ENCODE measurements at places on chromosomes 4 and X.

- DNase-seq = no peak
These were observed 17.3 kb upstream of the BCORL1 start for GRCh38 chrX:129965166-129965565.

GRCh38 chr4:25712611-25713010 is 57.0 kb downstream of the SLC34A2 start:
- DNase-seq = no peak

DNA sequence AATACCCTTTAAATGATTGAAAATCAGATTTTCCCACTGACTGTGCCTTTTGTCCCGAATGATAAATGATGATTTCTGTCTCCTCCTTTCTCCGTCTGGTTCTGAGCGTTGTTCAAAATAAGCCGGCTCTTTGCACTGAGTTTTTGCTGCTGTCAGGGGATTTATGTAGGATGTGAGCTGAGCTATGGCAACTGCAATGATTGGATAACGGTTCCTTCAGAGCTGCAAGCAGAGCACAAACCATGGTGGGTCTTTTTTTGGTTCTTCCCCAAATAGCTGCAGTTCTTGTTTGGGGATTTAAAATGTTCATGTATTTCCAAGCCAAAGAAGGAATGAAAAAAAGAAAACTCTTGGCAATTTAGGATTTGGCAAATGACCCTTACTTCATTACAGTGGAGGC is 124.5 kb upstream of the CASK start:
- no peak for DNase-seq

GRCh38 chr4:156528216-156528615 is 443.4 kb downstream of the PDGFC start:
- no peak for DNase-seq

DNA sequence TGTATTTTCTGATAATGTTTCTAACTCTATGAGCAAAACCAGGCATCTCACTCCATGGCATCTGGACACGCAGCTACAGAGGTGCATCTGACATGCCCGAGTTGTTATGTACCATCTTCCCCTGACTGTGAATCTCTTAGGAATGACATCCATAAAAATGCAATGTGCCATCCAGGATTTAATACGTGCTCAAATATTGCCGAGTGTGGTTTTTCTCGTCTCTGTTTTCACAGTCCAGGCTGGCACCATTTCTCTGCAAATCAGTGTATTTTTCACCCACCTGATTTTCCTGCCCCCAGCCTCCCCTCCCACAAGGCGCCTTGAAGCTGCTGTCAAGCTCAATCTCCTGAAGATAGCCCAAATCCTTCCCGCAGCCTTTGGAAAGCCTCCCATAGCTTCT is 154.6 kb downstream of the DHRSX start:
- no peak for DNase-seq

GRCh38 chrX:68832516-68833447 is 4.0 kb downstream of the EFNB1 start:
- DNase-seq = no peak

- DNase-seq = no peak
These were observed 205.4 kb downstream of the SHROOM3 start for GRCh38 chr4:76640353-76640910.

- DNase-seq = no peak
These were observed 14.0 kb downstream of the DSPP start for GRCh38 chr4:87622303-87622702.

GRCh38 chr4:185587427-185588161 is 52.3 kb upstream of the PDLIM3 start:
- no peak for DNase-seq

- no peak for DNase-seq
These were observed 1597.1 kb downstream of the ADGRL3 start for GRCh38 chr4:62797221-62797620.

DNA sequence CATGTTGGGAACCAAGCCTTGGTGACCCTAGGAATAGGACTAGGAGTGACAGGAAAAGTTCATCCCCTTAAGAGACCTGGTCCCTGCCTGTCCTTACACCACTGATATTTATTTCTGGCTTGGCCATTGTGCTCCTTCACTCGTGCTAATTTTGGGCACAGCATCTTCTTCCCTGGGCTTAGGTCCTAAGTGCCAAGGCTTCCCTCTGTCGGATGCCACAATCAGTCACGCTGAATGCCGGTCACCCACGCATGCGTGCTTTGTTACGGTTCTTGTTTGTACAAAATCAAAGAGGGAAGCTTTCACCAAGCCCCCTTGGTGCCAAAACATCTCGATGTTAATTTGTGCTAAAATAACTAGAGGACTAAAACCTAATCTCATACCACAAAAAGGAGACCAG is 17.4 kb upstream of the MAP3K15 start:
- no peak for DNase-seq

DNA sequence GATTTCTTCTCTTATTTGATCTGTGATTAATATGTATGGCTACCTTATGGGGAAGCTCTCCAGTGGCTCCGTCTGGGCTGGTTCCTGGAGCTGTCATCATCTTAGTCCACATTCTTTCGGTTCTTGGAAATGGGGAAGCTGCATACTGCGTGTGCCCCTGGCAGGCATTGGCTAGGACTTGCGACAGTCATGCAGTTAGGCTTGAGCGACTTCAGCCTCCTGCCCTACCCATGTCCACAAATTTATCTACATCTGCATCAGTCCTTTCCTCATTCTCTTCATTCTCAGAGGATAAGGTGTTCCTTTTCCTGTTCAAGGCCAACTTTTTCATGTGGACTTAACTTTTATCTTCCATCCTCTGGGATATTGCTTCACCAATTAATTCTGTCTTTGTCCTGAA is 214.2 kb downstream of the RELL1 start:
- DNase-seq = peak; percentile 6

GRCh38 chrX:151722241-151722846 is 6.5 kb downstream of the FATE1 start:
- DNase-seq = no peak

DNA sequence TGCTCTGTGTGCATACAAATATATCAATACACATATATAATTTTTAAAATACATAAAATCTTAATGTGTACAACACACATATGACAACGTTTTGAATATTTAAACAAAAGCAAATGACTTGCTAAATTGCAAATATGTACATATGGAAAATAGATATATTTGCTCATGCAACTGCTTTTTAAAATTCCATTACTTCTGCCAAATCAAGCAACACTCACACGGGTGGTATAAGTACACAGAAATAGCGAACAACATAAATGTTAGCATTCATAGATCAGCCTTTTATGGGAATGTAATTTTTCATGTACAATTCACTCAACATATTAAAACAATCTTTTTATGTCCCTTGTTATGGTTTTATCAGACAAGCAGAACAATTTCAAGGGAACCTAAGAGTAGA is 116.3 kb downstream of the DMD start:
- no peak for DNase-seq

DNA sequence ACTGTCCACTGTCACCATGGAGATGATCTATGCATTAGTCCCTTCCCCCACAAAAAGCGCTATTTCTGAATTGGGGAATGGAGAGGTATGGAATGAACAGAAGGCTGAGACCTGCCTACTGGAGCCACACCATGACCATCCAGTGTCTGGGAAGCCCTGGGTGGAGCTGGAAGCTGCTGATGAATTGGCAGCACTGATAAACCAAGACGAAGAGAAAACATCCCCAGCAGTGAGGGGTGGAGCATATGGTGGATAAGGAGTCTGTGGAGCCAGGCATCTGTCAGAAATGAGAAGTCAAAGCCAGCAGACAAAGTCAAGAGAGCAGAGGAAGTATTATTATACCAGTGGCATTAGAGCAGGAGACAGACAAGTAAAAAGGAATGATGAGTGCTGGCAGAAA is 13.2 kb downstream of the CC2D2A start:
- DNase-seq = no peak

DNA sequence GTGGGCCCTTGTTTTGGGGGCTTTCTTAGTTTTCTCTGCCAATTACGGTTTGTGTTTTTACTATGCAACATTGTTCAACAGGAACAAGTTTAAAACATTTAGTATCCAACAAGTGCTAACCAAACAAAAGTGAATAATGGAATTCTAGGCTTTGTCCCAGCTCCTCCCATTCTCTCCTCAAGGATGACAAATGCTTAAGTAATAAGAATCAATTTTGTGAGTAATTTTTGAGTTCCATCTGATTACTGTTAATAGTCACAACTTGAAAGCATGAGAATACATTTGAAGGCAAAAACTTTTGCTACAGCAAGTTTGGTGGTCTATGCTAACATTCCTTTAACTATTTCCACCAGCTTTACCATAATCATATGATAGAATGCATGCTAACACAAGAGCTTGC is 78.1 kb upstream of the HPGD start:
- no peak for DNase-seq

DNA sequence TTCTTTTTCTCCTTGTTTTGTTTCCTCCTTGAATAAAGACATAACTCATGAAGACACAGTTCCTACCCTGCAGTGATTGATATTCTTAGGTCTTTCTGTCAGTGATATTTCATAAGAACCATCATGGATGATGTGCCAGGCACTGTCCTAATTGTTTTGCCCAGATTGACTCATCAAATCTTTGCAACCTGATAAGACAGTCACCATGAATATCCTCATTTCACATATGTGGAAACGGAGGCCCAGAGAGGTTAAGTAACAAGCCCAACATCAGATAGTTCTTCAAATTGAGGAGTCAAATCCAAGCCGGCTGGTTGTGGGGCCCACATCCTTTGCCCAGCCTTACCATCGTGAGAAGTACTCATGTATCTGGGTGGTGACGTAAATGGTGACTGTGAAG is 69.9 kb downstream of the SEL1L3 start:
- no peak for DNase-seq

DNA sequence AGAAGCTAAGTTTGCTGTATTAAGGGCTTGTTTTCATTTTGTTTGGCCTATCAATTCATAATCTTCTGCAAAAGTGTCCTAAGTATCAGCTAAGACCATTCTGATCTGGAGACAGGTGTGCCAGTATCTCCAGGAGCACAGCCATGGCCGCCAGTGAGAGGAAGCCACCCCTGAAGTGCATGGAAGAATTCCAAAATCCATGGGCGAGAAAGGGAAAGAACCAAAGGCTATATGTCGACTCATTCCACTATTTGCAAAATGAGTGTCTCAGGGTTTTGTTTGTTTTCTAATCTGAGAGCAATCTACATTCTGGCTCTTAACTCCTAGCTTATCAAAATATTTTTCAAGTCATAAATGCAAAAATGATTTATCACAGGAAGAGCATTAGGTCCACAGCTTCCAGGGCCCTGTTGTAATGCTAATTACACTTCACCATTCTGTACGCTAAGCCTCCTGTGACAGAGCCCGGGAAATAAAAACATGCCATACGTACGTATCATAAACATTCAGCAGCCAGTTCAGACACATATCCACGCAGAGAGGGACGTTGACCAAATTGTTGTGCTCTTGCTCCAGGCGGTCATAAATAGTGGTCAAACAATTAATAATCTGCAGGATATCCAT is 137.3 kb upstream of the FTHL17 start:
- no peak for DNase-seq

GRCh38 chr4:3145234-3145924 is 70.9 kb downstream of the HTT start:
- DNase-seq = no peak

- DNase-seq = no peak
These were observed 105.9 kb downstream of the FBXO8 start for GRCh38 chr4:174177536-174177935.

GRCh38 chr4:27007507-27007906 is 146.9 kb downstream of the STIM2 start:
- no peak for DNase-seq

DNA sequence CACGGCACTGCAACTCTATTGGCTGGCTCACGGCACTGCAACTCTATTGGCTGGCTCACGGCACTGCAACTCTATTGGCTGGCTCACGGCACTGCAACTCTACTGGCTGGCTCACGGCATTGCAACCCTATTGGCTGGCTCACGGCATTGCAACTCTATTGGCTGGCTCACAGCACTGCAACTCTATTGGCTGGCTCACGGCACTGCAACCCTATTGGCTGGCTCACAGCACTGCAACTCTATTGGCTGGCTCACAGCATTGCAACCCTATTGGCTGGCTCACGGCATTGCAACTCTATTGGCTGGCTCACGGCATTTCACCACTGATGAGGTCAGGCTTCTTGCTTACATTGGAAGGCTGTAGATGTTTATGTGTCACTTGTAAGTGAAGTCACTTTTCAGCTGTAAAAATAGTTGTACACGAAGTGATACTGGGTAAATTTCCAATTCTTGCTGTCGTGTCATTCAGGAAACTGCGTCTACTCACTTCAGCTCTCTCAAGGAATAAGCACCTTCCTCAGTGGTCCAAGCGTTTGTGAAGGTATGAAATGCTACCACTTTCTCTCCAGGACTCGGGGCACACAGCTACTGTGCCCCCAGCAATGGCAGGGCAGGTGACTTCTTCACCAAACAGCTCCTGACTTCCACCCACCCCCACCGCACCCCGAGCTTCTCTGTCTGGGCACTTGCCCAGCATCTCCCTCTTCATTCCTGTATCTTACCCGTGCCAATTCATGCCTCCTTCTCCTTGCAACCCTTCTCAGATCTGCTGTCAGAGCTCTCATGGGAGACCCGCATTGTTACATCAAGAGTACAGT is 141.3 kb downstream of the AFAP1 start:
- DNase-seq = no peak

DNA sequence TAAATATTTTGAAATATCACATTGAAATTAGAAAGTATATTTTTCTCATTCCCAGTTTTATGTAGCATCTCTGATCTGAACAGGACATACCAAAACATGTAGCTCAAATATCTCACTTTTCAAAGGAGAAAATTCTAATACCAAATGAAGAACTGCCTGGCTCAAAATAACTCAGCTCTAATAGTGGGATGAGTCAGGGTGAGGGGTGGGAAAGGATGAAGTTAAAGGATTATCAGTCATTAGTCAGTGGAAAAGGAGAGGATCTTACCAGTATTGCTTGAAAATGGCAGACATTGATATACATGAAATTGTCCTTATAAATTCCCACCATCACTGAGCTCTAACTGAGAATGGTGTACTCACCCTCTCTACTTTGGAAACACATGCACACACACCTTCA is 803.2 kb downstream of the RAPGEF2 start:
- DNase-seq = no peak

- no peak for DNase-seq
These were observed 190.2 kb downstream of the DCLK2 start for GRCh38 chr4:150268444-150268843.

- no peak for DNase-seq
These were observed 14.7 kb downstream of the CNOT6L start for GRCh38 chr4:77804471-77804870.

DNA sequence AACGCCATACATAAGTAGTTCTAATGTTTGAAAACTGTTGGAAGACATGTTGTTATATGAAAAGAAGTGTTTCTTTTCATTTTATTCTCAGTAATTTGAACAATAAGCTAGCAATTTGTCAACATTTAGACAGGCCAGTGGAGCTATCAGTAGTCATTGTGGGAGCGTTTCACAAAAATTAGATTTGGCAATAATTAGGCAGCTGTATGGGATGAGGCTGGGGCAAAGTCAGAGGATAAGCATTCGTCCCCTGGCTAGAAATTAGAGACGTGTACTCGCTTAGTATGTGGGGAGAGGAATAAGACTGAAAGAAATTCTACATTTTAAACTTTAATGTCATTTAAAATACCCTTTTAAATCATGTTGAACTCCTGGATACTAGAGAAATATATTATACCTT is 70.6 kb downstream of the TMEM144 start:
- no peak for DNase-seq
